Hematopoietic multipotent progenitor cell treated with erythropoietin and hydrocortisone succinate and interleukin-3 and kit ligand, for 8 days (in vitro differentiated cells): ENCODE measurements at places on chromosomes 7 and 10.

GRCh38 chr7:32163141-32163806, 93.1 kb upstream of the PDE1C start:
- DNase-seq, result no peak

DNA sequence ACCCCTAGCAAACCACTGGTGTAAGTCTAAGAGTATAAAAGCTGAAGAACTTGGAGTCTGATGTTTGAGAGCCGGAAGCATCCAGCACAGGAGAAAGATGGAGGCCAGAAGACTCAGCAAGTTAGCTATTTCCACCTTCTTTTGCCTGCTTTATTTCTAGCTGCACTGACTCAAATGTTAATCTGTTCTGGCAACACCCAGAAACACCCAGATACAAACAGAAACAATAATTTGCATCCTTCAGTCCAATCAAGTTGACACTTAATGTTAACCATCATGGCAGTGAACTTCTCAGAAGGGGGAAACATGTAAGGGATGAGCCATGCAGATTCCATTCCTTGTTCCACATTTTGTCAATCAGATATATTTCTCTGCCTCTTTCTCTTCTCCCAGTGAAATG, 101.8 kb upstream of the FERD3L start:
- no peak for DNase-seq

DNA sequence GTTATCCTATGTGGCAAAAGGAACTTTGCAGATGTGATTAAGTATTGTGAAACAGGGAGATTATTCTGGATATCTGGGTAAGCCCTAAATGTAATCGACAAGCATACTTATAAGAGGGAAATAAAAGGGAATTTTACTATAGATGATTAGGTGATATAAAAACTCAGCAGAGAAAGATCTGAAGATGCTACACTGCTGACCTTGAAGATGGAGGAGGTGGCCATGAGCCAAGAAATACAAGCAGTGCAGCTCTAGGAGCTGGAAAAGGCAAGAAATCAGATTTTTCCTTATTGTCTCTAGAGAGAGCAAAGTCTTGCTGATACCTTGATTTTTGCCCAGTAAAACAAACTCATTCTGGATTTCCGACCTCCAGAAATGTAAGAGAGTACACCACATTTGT, 67.7 kb downstream of the BRAF start:
- no peak for DNase-seq

- no peak for DNase-seq
These were observed 87.3 kb downstream of the ADCY1 start for GRCh38 chr7:45661302-45661995.

- DNase-seq, result no peak
These were observed 40.2 kb downstream of the WDR11 start for GRCh38 chr10:120891365-120891764.

- peak; percentile 19 for DNase-seq
These were observed 77.0 kb upstream of the INHBA start for GRCh38 chr7:41779918-41780317.

DNA sequence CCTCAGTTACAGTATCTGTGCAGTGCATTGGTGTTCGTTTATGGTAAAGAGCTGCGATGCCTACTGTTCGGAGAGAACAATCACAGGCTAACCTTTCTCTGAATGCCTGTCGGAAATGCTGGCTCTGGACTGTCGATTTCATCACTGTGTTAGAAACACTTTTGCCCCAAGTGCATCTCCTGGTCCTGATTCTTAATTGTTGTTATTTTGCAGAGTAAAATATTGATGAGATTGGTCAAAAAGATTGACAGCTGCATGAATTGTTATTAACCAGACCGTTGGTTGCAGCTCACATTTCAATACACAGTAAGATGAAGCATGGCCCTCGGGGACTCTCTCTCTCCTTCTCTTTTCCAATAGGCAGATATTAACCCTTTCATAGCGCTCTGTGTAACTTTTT, 557.4 kb upstream of the ADARB2 start:
- DNase-seq, result no peak

DNA sequence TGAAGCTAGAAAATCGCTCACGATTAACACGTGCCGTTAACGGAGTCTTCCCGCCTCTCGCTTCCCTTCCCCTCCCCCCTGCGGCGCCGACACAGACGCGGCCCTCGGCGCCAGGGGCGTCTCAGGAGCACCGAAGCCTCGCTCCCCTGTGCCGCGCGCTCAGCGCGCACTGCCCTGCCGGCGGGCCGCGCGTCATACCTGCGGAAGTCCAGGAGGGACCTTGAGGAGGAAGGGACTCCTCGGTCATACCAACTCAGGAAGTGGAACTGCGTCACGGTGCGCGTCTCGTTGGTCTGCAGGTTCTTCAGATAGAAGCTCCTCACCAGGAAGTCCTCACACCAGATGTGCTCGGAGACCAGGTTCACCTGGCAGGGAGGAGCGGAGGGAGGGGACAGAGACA, 239.6 kb downstream of the DNAJB6 start:
- DNase-seq, result no peak

- DNase-seq, result peak; percentile 96
These were observed 28.1 kb downstream of the ARL4A start for GRCh38 chr7:12715372-12716133.

DNA sequence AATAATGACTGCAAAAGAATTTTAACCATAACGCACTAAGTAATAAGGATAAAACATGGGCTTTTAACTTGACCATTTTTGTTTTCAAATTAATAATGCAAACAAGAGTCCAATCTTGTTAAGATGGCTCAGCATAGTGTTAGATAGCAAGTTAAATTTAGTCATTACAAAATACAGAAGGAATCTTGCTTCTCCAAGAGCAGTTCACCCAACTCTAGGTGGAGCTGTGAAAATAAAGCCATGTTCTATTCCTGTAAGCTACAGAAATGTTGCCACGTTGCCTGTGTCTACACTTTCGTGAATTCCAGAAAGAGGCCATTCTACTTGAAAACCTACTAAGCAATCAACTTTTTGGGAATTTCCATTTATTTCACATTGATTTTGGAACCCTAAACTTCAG, 191.9 kb downstream of the SFMBT2 start:
- no peak for DNase-seq

GRCh38 chr10:133180965-133181639, 21.1 kb downstream of the KNDC1 start:
- no peak for DNase-seq

GRCh38 chr10:92574548-92575261, 812 bp upstream of the IDE start:
- peak; percentile 67 for DNase-seq

GRCh38 chr7:149489391-149490024, 8.1 kb downstream of the ZNF746 start:
- peak; percentile 15 for DNase-seq

DNA sequence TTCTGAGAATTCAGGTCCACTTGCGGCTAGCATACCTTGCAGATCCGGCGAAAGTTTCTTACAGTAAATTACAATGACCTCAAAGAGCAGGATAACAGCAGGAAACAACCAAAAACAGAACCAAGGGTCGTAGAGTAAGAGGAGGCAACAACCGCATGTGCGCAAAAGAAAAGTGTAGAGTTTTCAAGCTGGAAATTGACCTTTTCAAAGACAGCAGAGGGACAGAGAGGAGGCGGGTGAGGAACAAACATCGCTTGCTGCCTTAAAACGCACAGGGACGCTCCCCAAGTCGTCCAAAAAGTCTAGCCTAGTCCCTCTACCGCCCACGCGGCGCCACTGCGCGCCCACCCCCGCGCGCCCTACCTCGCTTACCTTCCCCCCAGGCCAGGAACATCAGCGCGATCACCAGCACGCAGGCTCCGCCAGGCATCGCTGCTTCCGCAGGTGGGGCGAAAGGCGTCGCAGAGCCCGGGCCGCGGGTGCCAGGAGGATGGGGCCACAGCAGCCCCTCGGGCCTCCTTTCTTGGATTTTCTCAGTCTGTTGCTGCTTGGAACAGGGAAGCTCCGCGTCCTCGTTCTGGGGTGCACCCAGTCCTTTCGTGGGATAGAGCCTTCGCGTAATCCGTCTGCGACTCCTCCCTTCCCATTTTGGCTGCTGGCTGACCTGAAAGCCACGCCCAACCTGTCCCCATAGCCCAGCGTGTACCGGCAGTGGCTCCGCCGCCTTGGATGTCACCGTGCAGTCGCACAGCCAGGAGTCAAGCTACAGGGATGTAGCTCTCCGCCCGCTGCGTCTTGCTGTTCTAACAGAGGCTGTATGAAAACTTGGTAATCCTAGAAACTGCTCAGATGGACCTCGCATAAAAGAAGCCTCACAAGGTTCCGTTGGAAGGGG, at the start of gene VWDE:
TSS of gene VWDE (minus strand) at position 579 of the 895 bp plus-strand sequence. CDS start at position 430, 149 bp downstream.
- DNase-seq, result peak; percentile 69

- no peak for DNase-seq
These were observed 243.1 kb upstream of the SHH start for GRCh38 chr7:156055206-156055822.

DNA sequence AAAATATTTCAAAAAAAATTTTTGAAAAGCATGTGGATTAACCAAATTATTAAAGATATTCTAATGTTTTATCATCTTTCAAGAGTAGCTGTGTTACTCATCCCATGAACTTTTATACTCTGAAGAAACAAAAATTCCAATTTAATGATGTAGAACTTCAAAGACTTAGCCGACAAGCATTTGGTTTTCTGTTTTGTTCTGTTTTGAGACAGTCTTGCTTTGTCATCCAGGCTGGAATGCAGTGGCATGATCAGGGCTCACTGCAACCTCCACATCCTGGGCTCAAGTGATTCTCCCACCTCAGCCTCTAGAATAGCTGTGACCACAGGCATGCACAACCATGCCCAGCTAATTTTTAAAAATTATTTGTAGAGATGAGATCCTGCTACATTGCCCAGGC, 17.8 kb upstream of the LCOR start:
- DNase-seq, result no peak

DNA sequence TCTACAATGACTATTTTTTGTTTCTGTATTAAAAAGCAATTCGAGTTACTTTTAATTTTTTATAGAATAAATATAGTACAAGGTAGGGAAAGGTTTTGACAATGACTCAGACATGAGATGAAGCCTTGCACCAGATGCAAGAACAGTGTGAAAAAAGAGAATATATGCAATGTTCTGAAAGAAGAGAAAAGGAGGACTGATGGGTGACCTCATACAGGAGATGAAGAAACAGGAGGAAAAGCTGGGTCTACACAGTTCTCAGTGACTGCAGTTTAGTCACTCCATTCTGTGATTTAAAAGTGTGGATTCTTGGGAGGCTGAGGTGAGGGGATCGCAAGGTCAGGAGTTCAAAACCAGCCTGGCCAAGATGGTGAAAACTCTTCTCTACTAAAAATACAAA, 38.3 kb upstream of the YAE1 start:
- DNase-seq, result no peak
